ENCODE measurements at places on chromosomes 7 and 10. TPM values are rescaled to one million over a fixed set of nuclear protein-coding genes. Genes with fewer than 3 reads are reported as not detected.

DNA sequence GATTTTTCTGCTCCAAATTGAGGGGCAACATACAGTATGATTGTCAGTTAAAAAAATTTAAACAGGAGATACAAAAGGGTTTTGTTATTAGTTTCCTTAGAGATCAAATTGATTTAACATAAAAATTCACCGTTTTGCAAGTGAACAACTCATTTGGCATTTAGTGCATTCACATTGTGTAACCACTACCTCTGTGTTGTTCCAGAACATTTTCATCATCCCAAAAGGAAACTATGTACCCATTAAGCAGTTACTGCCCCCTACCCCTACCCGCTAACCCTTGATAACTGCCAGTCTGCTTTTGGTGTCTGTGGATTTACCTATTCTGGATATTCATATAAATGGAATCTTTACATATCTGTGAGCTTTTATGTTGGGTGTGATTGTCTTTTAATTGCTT, 3.1 kb downstream of the ZRANB1 start:
- peak; percentile 24 for DNase-seq

DNA sequence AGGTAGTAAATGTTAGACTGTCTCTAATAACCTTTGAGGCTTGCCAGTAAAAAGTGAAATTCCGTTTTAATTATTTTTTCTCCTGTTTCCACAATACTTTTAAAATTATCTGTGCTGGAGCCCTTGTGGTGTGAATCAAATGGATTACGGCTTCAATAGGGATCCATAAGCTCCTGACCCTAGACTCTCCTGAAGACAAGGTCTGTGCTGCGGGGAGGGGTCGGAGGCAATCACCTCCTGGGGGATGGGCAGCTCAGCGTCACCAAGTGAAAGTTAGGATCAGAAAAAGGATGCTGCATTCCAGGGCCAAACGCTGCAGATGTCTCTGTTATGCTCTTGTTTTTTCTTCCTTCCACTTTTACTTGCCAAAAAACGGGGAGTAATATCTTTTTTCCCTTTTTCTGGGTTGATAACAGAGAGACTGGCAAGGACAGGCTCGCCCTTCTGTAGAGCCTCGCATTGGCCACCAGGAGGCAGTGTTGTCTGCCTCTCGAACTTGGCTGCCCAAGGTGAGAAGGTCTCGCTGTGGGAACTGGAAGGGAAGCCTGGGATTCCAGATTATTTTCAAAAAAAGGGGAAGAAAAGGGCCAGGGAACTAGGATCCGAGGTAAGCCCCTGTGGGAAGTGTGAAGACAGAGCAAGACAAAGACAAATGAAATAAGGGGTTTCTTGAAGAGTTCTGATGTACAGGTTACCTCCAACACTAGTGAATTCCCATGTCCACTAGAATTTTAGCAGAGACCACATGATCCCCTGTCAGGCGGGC, 621.9 kb downstream of the ACTR3B start:
- DNase-seq, result no peak

- DNase-seq, result no peak
These were observed 79.9 kb upstream of the SMIM30 start for GRCh38 chr7:113198226-113198625.

- DNase-seq, result no peak
These were observed 161.0 kb downstream of the HGF start for GRCh38 chr7:81608748-81609382.

The KLF14 gene
- total RNA-seq, result not detected

DNA sequence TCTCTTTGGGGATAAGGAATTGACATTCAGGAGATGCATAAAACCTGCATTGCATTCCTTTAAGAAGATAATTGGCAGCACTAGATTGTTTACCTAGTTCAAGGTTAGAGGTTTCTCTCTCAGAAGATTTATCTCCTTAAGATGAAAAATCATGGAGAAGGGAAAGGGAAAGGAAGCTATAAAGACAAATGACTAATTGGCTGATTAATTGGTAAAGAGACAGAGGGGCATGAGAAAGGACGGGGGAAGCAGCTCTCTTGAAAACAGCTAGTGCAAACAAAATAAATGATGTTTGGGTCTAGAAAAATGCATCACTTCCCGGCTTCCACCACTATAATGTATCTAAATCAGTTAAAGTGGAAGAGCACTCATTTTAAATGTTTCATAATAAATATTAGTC, 941.2 kb downstream of the XPNPEP1 start:
- no peak for DNase-seq

The GCK gene
- not detected for total RNA-seq

GRCh38 chr7:159084069-159084801, 60.4 kb downstream of the VIPR2 start:
- no peak for DNase-seq

- DNase-seq, result peak; percentile 80
These were observed 239.9 kb upstream of the ZNF32 start for GRCh38 chr10:43888586-43888985.

GRCh38 chr10:79494871-79495705, 17.2 kb upstream of the EIF5AL1 start:
- no peak for DNase-seq

DNA sequence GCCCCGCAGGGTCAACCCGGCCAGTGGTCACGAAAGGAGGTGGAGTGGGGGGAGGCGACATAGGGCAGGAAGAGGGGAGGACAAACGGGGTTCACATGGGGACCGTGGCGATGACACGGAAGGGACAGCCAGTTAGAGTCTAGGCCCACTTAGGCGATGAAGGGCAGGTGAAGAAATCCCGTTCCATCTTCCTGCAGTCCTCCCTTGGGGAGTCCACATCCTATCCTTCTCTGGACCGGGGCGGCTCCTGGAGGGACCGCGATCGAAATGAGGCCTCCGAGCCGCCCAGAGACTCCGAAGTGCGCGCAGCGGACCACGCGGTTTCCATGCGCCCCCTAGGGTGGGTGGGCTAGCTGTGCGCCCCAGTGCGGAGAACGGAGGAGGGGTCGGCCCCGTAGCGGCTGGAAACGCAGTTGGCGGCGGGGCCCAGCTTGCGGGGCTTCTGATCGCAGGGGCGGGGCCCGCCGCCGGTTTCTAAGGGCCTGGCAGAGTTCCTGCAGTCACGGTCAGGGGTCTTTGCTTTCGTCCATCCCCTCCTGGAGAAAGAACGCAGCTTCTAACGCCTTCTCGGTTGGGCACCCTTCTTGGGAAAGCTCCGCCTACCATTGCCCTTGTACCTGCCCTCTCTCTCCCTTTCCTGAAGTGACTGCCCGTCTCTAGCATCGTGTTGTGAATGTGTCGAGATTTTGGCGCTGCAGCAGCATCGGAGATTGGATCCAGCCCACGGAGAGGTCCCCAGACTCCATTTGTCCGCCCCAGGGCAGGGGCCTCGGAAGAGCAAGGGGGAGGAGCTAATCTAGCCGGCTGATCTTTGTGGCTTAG, 17.9 kb upstream of the TMEM225B start:
- no peak for DNase-seq

DNA sequence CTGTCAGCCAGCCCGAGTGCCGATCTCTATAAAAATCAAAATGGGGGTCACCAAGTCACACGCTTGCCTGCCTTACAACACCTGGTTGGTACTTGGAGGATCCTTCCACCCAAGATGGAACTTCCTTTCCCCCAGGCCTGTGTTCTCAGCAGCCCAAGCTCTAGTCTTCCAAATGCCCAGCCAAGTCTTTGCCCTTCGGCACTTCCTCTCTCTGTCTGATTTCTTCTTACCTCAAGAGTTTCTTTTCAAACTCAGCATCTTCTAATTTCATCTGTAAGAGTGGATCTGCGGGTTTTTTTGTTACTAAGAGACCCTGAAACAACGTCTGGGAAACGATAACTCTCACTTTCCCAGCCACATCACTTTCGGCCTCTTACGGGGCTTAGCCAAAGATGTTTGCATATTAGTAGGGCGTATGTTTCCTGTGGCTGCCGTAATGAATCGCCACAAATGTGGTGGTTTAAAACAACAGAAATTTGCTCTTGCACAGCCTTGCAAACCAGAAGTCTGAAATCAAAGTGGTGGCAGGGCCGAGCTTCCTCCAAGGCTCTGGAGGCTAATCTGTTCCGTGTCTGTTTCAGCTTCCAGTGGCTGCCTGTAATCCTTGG, 219.9 kb downstream of the TCF7L2 start:
- no peak for DNase-seq

DNA sequence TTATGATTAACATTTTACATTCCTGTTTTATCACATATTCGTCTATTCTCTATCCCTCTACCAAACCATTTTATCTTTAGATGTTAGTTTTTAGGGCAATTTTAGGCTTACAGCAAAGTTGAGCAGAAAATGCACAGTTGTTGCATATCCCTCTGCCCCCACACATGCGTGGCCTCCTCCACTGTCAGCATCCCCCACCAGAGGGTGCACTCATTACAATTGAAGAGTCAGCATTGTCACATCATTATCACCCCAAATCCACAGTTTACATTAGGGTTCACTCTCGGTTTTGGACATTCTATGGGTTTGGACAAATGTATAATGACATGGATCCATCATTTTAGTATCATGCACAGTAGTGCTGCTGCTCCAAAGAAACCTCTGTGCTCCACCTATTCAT, 86.4 kb downstream of the WDR37 start:
- DNase-seq, result no peak

DNA sequence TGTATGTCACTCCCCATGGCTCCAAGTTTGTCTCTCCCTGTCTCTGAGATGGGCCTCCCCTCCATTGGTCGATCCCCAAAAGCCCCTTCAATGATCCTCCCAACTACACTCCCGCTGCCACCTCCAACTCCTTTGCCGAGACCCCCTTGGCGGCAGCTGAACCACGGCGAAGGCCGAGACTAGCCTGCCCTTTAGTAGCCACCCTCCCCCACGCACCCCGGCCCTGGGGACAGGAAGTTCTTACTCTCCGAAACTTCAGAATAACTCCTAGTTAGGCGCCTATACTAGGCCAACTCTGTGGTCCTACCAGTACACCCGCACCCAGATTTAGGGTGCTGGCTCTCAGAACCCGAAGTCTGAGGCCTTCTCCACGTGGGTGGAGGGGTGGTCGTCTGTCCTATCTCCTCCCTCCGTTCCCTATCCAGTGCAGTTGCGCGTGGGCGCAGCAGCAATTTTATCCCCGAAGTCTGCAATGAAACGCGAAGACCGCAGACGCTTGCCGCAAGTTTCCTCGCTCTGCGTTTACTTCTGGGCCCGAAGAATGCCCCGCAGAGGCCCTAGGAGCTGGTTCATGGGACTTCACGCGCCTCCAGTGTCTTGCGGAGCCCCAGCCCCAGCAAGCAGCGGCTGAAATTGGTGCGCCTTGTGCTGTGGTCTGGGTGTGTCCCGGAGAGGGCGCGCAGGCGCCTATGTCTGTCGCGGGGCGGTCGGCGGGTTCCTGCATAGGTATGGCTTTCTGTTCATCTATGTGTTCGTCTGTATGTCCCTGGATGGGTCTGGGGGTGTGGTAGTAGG, 82.6 kb upstream of the SLF2 start:
- DNase-seq, result no peak

The VPS37D gene
- total RNA-seq, result 3.1 TPM

GRCh38 chr10:14910953-14911352, 32.3 kb downstream of the SUV39H2 start:
- DNase-seq, result no peak

GRCh38 chr10:112886463-112886862, 63.6 kb upstream of the TCF7L2 start:
- DNase-seq, result no peak

The TUBAL3 gene
- not detected for total RNA-seq

DNA sequence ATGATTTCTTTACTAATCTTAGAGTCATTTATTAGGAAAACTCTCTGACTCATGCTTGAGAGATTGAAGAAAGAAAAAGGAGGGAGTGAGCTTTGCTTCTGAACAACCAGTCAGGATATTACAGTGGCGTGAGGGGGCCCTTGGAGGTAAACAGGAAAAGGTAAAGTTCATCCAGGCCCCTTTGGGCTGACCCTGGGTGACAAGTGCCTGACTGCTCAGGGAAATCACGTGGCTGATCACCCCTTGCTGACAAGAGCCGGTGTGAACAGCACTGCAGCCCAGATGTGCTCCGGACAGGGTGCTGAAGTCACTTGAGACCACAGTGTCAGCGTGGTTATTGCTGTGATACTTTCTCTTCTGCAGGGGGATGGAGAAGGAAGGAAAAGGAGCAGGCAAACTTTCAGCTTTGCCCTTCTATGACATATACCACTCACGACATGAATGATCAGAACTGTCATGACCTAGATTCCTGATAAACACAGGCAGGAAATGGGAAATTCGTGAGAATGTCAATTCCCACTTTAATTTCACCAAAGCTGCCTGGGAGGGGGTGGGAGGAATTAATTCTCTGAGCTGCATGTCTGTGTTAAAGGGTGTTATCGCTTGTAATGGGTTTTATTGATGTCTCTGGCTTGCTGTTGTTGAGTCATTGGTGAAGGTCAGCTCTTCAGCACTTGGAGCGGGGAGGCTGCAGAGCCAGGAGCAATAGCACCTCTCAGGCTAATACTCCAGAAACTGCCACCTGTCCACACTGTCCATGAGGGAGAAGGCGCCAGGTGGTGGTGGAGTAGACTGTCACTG, 139.8 kb upstream of the AOAH start:
- DNase-seq, result no peak

GRCh38 chr10:119348516-119349240, 141.3 kb downstream of the GRK5 start:
- no peak for DNase-seq

GRCh38 chr10:77562742-77563141, 74.9 kb downstream of the KCNMA1 start:
- DNase-seq, result no peak

GRCh38 chr7:127789031-127789430, 137.0 kb downstream of the SND1 start:
- DNase-seq, result no peak

The RBP3 gene
- not detected for total RNA-seq

- no peak for DNase-seq
These were observed 993 bp upstream of the SND1 start for GRCh38 chr7:127650847-127651555.

The TMEM106B gene
- total RNA-seq, result 42.5 TPM
